Naive thymus-derived CD4-positive, alpha-beta T cell (primary cell): ENCODE measurements at places on chromosomes 6 and 20.

DNA sequence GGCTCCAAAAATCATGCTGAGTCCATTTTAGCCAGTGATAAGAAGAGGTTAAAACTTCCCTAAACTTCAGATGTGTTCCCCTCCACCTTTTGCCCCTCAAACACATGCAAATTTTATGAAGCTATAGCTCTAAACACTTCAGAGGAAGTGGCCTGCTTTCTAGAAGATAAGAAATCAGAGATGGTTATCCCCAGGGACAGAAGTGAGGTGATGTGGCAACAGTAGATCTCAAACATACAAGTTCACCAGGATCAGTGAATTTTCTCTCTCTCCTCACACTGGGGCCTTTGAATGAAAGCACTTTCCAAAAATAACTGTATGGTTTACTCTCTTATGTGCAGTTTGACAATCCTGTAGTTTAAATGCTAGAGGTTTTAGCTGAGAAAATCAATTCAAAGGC lies 332.0 kb downstream of the BTBD9 start:
- DNase-seq: no peak

DNA sequence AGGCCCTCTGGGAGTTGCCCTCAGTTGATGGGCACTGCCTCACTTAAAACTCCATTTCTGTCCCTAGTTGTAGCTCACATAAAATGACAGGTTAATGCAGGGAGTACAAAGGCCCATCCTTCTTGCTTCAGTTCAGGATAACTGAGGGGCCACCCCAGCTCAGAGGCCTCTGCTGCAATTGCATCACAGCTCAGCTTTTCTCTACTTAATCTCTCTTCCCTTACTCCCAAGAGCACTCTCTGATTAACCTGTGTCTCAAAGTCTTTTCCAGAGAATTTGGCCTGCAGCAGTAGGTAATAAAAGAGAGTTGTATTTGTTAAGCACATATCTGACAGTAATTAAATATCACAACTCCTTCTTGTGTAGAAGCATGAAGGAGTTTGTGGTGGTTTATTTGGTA lies 40.9 kb upstream of the FLRT3 start:
- DNase-seq: no peak

GRCh38 chr6:30988209-30988825 lies 4.8 kb downstream of the MUC21 start:
- no peak for DNase-seq

- DNase-seq: no peak
Measured at GRCh38 chr6:105199711-105200110, 19.9 kb upstream of the POPDC3 start.

- DNase-seq: no peak
Measured at GRCh38 chr6:38091613-38092012, 272.1 kb downstream of the ZFAND3 start.

DNA sequence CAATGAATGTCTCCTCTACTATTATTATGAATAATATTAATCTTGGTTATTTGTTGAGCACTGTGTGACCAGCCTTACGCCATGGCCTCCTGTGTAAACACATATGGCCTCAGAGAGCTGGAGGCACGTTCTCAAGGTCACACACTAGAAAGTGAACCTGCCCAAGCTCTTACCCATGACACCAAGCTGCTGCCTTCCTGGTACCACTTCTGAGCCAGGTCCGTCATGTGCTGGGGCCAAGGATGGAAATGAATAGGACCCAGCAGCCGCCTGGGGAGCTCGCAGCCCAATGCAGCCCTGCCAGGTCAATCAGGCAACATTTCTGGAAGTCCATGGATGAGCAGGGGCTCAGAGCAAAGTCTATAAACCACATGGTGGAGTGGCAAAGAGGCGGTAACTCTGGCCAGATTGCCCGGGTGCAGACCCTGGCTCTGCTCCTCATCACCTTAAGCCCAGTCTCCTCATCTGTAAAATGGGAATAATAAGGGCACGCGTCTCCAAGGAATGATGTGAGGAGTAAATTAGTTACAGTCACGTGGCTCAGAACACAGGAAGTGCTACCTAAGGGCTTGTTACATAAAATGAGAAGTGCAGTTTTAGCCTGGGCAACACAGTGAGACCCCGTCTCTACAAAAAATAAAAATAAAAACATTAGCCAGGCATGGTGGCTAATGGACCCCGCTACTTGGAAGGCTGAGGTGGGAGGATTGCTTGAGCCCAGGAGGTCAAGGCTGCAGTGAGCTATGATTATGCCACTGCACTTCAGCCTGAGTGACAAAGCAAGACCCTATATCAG lies 61.5 kb downstream of the JPH2 start:
- DNase-seq: no peak

DNA sequence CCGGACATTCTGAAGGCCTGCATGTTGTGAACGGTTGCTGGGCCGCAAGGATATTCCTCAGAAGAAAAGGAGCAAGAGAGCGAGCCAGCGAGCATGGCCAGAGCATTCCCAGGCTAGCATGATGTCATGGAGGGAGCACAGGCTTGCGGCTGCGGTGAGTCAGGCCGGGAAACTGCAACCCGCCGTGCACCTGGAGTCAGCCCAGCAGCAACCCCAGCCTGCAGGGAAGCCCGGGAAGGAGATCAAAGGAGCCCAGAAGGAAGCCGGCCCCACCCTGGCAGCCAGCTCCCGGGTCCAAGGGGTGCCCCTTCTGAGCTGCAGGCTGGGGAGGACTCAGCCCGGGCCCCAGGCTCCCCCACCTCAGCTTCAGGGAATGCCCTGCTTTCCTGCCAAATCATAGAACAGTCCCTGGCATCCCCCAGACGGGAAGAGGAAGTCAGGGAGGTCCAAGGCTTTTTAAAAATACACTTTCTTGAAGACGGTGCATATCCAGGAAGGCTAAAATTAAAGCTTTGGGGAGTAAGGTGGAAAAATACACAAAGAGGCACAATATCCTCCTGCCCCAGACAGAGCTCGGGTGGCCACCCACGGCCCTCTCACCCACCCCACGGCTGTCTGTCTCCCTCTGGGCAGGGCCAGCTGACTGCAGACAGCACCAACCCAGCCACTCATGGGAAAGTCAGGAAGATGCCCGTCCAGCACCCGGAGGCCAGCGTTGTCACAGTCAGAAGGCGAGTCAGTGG lies 53.7 kb downstream of the BMP7 start:
- no peak for DNase-seq
